HT1080 (cell line): ENCODE measurements at places on chromosomes 11 and 22. TPM values are rescaled to one million over a fixed set of nuclear protein-coding genes. Genes with fewer than 3 reads are reported as not detected.

- DNase-seq, result no peak
These were observed 697.9 kb upstream of the ANO5 start for GRCh38 chr11:21494946-21495345.

- DNase-seq, result no peak
These were observed 79.5 kb downstream of the PIWIL3 start for GRCh38 chr22:24695060-24695459.

DNA sequence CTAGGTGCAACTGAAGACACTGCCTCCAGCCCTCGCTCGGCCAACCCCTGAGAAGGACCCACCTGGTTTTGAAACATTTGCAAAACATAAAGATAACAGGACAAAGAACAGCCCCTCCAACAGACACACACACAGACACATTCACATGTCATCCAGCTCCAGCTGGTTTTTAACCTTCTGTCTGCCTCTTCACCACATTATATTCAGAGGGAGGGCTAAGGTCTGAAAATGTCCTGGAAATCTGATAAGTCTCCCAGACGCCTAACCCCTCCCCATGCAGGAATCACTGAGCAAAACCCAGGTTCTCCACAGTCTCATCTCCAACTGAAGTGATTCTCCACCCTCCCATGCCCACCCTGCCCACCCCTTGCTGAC lies 29.4 kb downstream of the PACSIN2 start:
- no peak for DNase-seq

MMP8 gene
- total RNA-seq, result 0.10 and 0.37 TPM in 2 replicates

GRCh38 chr22:44212936-44213335 lies 32.2 kb downstream of the PARVG start:
- no peak for DNase-seq

GRCh38 chr11:61747192-61747966 lies 5.1 kb upstream of the MYRF start:
- DNase-seq, result peak; percentile 60

DNA sequence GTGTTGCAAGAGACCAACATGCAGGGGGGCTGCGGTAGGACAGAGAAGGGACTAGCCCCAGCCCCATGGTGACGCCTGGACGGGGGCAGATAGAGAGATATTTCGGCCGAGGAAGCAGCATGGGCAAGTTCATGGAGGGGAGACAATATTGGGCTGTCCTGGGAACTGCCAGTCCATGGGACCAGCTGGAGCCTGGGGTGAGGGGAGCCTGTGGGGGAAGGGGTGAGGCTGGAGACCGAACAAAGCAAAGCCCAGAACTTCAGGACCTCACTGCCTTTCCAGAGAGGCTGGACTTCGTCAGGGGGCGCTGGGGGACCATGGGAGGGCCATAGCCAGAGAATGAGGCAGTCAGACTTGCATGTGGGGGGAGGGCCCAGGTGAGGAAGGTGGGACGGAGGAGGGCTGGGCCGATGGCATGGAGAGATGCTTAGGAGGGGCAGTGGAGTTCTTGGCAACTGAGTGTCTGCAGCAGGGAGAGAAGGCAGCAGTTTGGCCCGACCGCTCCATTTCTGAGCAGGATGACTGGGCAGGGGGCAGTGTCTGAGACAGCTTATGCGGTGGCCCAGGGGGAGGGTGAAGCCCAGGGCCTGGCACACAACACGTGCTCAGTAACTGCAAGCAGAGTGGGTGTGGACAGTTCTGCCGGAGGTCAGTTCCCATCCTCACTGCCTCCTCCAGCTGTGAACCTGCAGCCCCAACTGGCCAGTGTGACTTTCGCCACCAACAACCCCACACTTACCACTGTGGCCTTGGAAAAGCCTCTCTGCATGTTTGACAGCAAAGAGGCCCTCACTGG lies 712 bp downstream of the UPK3A start:
- no peak for DNase-seq

IGSF9B gene
- total RNA-seq, result 0.17 and 0.64 TPM in 2 replicates

DNA sequence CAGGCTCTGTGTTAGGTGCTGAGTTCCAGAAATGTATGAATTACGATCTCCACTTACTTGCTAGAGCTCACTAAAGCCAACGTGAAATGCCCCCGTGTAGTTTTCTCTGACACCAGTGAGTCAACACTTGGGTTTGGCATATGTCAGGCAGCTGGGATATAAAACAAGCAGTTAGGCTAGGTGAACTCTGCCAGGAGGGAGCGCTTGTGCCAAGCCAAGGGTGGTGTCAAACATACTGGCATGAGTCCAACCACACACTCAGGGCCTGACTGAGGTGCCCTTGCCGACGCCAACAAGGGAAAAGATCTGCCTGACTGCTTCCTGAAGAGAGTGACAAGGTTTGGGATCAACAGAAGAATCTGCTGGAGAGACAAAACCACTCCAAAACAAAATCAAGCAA lies 167.8 kb upstream of the NARS2 start:
- DNase-seq, result peak; percentile 42

DNA sequence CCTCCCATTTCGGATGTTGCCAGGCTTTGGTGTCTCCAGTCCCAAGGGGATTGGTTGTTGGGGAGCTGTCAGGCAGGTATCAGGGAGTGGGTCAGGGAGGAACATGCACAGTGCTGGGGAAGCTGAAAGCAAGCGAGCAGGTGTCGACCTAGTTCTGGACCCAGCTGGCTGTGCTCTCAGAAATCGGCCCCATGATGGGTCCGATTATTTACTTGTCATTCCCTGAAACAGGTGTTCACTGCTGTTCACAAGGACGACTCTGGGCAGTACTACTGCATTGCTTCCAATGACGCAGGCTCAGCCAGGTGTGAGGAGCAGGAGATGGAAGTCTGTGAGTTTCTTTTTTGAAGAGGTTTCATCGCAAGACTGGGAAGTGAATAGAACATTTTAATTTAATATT lies 76.8 kb downstream of the JAM3 start:
- DNase-seq, result no peak

UBQLN3 gene
- not detected in 2 replicates for total RNA-seq

DNA sequence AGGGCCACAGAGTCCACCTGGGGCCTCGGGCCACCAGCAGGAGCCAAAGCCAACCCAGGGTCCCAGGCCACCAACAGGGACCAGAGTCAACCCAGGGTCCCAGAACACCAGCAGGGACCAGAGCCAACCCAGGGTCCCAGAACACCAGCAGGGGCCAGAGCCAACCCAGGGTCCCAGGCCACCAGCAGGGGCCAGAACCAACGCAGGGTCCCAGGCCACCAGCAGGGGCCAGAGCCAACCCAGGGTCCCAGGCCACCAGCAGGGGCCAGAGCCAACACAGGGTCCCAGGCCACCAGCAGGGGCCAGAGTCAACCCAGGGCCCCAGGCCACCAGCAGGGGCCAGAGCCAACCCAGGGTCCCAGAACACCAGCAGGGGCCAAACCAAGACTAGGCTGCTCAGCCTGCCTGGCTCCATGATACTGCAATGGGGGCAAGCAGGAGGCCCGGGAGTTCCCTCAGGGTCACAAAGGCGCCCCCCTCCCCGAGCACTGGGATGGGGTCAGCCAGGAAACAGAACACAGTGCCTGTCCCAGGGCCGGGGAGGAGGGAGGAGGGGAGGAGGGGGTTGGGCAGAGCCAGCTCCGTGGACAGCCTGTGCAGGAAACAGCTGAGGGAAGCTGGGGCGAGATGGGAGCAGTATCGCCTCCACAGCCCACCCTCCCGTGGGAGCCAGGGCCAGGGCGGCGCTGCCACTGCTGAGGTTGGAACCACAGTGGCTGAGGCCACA lies 62.0 kb upstream of the PRR5 start:
- DNase-seq, result no peak

GRCh38 chr11:2092956-2093412 lies 46.2 kb downstream of the IGF2 start:
- peak; percentile 71 for DNase-seq

DNA sequence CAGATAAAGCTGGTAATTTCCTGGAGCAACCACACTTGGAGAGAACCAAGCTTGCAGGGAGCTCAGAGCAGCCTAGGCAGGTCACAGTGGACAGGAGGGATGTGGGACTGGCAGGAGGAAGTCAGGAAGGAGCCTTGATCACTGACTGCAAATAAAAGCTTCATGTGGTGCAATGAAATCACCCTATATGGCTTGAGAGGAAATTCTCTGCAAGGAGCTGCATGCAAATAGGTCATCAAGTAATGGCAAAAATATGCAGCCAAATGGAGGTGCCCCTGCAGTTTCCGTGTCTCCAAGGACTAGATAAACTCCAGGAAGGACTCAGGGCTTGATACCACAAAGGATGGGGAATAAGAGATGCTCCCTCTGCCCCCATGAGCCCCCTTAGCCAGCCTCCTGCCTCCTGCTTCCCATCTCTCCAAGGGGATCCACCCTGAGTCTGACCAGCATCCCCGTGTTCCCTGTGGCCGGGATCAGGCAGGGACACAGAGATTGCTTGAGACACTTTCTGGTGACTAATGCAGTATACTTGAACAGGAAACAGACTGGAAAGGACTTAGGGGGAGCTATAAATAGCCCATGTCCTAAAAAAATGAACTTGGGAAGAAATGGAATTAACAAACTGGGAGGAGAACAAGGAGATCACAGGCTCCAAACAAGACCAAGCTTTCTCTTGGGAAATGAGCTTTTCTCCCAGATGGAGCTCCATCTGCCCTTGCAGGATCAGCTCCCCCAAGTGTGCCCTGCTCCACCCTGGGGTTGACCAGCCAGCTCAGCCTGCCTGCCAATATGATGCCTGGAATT lies 23.9 kb upstream of the MICAL2 start:
- peak; percentile 97 for DNase-seq

DNA sequence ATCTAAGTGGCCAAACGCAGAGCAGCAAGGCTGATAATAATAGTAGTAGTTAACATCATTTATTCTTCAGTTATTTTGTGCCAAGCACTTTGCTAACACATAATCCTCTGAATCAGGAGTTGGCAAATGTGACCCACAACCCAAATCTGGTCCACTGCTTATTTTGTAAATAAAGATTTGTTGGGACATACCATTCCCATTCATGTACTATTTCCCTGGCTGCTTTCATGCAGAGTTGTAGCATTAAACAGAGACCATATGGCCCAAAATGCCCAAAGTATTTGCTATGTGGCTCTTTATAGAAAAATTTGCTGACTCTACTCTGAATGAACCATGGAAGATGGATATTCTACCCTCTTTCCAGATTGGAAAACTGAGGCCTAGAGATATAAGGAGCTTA lies 50.3 kb downstream of the COMMD9 start:
- no peak for DNase-seq

DNA sequence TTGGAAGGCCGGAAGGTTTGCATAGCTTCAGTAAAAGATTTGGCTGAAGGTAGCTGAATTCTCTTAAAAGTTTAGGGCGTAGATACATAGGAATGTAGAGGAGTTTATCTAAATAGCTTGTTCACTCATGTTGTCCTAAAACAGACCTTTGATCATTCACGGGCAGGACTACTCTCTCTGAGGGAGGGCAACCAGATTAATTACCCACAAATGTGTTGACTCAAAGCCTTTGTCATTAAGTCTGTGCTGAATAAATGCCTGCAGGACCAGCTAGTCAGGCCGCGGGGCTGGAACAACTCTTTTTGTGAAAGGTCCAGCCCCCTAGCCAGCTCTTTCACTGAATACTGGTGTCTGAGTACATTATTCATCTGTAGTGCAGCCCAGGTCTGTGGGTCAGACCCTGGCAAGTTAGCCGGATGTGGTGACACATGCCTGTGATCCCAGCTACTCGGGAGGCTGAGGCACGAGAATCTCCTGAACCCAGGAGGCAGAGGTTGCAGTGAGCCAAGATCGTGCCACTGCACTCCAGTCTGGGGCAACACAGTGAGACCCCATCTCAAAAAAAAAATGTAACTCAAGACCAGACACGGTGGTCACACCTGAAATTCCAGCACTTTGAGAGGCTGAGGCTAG lies 2.8 kb upstream of the FADD start:
- peak; percentile 69 for DNase-seq

DGAT2 gene
- 4.9 and 5.9 TPM in 2 replicates for total RNA-seq

- DNase-seq, result peak; percentile 66
These were observed 86.0 kb downstream of the PPP6R3 start for GRCh38 chr11:68546555-68546954.

DNA sequence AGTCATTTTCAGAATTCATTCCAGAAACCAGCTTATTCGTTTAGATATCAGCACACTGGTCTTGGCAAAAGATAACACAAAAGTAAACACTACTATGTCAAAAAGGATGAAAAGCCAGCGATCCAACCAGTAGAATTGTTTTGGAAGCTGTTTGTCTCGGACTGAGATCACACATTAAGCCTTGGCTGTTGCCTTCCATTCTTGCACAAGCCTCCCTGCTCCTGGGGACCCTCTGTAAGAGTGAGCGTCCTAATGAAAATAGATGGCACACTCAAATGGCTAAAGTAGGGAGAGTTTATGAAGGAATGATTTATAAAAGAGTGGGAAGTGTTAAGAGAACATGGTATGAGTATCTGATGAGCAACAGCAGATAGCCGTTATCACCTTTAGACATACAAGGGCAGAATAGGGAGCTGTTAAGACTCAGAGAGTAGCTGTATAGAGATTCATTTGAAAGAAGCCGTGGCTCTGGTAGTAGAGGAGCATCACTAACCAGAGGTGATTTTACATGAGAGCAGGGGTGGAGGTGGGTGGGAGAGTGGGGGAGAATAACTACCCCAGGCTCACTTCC lies 25.2 kb downstream of the PDE3B start:
- no peak for DNase-seq

GRCh38 chr11:29483831-29484230 lies 533.0 kb downstream of the KCNA4 start:
- peak; percentile 44 for DNase-seq

DNA sequence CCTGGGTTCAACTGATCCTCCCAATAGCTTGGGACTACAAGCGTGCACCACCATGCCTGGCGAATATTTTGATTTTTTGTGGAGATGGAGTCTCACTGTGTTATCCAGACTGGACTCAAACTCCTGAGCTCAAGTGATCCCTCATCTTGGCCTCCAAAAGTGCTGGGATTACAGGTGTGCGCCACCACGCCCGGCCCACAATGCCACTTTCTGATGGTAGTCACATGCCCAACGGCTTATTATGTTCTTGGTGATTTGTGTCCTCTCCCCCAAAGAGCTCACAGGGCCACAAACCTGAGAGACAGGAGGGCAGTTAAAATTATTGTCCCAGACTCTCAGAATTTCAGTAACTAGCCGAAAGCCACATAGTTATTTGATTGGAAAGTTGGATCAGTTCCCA lies 9.6 kb downstream of the GRIK4 start:
- DNase-seq, result no peak

DNA sequence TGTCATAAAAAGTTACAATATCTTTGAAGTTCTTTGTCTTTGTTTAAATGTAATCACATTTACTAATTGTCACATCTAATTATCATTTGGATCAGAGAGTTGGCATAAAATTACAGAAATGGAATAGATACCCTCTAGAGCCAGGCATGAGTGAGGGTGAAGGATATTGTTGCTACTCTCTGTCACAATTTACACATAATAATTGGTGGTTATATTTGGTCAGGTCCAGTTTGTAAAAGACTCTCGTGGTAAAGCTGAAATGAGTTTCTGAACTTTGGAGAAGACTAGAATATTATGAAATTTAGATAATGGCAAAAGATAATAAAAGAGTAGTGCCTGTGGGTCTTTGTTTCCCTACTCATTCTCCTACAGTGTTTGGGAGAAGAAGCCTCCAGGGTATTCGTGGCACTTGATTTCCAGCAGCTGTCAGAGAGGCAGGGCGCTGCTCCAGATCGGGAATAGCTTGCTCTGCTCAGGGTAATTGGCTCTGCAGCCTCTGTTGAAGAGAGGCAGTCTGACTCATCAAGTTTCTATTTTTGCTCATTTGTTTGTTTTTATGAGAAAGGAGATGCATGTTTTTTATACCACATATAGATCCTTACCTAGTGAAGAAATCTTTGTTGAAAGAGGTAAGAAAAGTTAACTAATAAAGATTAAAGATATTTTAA lies 349.9 kb downstream of the CNTN5 start:
- peak; percentile 45 for DNase-seq

SERHL2 gene
- 0.63 TPM in 1 of 2 replicates, not detected in the other for total RNA-seq

DMC1 gene
- 0.03 TPM in 1 of 2 replicates, not detected in the other for total RNA-seq
